ENCODE measurements at places on chromosomes 7 and 10. TPM values are rescaled to one million over a fixed set of nuclear protein-coding genes. Genes with fewer than 3 reads are reported as not detected.

GRCh38 chr10:59131666-59132065 is 44.8 kb upstream of the PHYHIPL start:
- no peak for DNase-seq

DNA sequence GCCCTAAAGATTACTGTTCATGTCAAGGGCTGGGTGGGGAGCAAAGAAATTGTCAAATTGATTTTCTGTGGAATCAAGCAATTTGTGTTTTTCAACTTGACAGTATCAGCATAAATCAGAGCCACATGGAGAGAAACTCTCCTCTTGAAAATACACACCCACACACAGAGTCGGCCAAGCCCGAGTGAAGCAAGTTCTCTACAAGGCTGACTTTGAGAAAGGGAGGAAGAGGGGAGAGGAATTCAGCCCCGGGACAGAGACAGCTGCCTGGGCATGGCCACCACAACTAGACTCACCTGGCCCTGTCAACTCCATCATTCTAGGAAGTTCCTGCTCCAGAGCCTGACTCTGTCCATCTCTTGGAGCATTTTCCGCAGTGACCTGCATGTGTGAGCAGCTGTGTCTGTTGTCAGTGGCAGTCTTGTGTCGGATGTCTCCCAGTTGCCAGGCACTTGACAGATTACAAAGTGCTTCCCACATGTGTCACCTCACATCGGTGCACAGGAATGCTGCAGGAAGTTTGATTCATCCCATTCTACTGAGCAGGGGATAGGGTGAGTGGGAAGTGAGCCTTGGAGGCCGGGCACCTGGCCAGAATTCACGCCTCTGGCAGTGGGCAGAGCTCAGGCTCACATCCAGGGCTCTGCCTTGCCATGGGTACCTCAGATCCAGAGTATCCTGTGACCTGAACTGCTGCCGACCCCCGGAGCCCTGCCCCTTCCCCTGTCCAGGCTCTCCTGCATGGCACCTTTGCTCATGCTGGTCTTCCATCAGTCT is 37.9 kb downstream of the ADAM12 start:
- no peak for DNase-seq

ZNF365 gene
- total RNA-seq = not detected

DNA sequence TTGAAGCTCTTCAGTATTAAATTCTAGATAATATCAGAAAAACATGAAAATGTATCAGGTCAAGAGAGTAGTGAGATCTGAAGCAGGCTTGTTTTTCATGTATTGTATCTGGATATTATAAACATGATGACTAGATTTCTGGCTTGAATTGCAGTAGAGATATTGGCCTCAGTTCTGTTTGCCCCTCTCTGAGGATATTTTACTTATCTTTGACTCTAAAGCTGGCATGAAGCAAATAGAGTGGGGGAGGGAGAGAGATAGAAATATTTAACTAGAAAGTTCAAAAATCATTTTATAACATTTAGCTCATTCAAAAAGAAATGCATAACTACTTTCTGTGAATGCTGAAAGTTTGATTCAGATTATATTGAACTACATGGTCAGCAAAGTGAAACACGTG is 929.7 kb upstream of the KCND2 start:
- no peak for DNase-seq

DNA sequence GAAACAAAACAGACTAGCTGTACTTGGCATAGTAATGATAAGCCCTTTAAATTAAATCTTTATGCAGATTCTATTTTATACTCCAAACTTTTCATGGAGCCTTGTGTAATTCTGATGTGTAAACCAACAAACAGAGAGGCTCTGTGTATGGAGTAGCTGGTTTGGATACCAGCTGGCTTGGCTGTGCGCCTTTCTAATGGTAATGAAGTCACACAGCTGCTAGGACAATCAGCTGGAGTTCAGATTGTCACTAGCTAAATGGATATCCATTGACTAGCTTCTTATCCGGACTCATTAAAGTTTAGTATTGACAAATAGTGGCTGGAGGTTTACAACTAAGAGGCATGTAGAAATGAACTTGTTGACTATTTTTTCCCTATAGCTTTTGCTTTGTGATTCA is 398.4 kb downstream of the DGKB start:
- no peak for DNase-seq

AQP1 gene
- 312 TPM for total RNA-seq

GRCh38 chr10:87724789-87725188 is 65.1 kb downstream of the PAPSS2 start:
- no peak for DNase-seq

GRCh38 chr10:63206997-63207811 is 74.1 kb downstream of the NRBF2 start:
- peak; percentile 50 for DNase-seq

GRCh38 chr10:10658172-10658785 is 359.4 kb upstream of the CELF2 start:
- no peak for DNase-seq

- DNase-seq = no peak
Measured at GRCh38 chr7:107122486-107122911, 46.3 kb upstream of the HBP1 start.

Measured in uterus (tissue), 4 donors.